ENCODE measurements at places on chromosomes 4 and X.

GRCh38 chr4:186881521-186882220 is 158.0 kb upstream of the FAT1 start:
- DNase-seq = no peak

DNA sequence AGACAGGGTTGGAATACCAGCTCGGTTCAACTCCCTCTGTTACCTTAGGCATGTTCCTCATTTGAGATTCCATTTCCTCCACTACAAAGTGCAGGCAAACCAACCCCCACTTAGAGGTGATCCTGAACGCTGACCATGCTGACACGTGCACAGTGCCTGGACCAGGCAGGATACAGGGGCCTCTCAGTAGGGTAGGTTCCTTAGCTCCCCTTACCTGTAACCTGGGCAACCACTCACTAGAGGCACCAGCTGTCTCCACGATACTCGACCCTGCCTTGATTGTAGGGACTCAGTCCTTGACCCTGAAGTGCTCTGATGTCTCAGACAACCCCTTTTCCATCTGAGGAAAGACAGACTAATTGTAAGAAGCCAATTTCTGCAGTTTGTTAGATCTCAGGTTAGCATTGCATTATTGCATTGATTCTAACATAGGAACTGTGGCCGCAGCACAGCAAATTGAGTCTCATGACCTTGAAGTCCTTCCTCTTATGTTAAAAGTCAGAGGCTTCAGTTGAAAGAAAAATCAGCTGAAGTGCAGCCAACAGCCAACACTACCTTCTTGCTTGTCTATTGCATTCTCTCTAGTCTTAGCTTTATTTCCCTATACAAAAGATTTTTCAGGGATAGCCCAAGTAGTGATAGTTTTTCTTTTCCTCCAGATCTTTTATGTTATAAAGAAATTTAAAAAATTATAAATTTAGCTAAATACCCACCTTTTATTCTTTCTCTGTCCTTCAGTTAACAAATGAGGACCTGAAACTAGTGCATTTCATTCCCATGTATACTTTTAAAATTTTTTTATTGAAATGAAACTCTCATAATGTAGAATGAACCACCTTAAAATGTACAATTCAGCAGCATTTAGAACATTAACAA is 11.2 kb upstream of the C1QTNF7 start:
- no peak for DNase-seq

DNA sequence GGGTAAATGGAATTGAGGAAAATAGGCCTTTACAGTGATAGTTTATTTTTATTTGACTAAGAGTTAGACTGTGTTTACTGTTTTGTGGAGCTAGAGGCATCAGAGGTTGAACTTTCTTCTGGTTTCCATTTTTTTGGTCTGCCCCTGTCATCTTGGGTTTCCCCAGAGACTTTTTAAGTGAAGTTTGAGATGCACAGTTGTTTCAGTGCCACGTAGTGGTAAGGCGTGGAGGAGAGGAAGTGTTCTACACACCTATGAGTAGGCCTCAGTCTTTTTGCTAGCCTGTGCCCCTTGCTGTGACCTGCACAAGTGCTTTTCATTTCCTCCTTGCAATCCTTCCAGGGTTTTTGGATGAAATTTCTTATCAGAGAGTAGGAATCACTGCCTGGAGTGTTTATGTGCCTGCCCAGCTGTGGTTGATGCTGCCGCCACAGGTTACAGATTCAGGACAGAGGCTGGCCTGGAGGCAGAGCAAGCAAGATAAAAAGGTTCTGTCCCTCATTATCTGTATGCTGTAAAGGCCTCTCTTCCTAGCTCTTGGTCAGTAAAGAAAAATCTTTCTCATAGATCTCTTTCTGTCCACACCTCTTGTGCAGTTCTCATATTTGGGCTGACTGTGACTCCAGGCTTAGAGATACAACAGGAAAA is 12.5 kb upstream of the HSFX4 start:
- no peak for DNase-seq

- no peak for DNase-seq
Measured at GRCh38 chr4:56243107-56243506, 144.2 kb downstream of the AASDH start.

DNA sequence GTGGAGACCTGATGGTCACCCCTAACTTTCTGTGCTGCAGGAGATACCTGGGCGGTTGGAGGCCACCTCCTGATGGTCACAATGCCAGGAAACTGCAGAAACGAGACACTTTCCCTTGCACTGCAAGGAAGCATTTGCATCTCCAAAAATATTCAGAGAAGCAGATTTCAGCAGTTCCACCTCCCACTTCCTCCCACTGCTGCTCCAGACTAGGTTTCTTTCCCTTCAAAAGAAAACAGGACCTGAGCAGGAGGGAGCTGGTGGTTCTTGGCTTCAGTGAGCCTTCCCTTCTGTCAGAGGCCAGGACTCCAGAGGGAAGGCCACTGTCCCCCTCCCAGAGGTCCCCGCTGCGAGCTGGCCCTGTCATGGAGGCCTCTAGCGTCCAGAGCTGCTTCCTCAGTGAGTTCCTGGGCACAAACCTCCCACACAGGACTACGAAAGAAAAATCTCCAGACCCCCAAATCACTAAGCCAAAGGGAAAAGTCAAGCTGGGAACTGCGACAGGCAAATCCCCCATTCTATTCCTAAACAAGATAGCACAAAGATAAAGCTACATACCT is 35.9 kb downstream of the GPM6B start:
- DNase-seq = no peak

DNA sequence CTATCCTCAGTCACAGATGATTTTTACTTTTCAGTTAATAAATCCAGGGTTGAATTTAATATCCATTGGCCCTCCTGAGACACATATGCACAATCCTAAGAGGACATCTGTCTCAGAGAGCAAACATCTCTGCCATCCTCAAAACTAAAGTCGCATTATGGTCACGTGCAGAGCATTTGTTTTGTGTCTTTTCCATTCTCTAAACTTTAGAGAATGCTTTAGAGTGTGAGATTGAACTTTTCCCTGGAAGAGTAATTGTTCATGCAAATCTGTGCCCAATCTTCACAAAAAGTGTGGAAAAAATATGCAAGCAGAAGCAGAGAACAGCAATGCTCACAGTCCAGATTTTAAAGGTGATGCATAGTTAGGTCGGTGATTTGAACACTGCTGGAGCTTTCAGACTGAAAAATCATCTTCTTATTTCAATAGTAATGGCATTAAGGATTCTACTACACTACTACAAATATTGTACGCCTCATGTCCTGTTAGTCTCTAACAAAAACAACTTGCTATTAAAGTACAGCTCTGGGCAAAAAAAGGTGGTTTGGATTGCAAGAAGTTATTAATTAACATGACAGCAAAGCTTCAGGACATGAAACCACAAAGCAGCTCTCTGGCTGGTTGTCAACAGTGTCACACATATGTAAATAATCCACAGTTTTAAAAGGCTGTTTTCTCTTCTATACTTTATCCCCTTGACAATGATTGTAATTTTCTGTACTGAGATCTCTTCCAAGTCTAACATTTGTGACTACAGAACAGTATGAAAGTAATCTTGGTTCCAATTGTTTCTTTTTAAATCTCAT is 19.9 kb downstream of the DCHS2 start:
- DNase-seq = no peak

DNA sequence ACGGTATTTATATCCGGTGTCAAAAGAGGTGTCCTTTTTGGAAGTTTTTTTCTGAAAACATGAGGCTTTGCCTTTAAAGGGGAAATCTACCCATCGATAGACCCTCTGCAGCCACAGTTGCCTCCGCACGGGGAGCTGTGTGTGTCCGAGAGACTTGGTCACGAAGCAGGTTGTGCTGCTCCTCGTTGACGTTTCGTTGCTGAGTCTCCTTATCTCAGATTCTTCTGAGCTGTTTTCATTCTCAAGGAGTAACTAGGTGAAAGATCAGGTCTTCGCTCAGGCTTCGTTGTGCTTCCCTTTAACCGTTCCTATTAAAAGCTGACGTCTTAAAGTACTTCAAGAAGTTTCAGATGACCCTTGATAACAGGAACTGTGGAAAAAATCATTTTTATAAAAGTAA is 23.8 kb downstream of the TRMT44 start:
- DNase-seq = no peak

GRCh38 chr4:158302076-158302866 is 92.0 kb downstream of the TMEM144 start:
- no peak for DNase-seq

GRCh38 chrX:114152130-114152529 is 431.8 kb upstream of the HTR2C start:
- no peak for DNase-seq

- no peak for DNase-seq
Measured at GRCh38 chr4:173508386-173509035, 21.5 kb downstream of the HAND2 start.

DNA sequence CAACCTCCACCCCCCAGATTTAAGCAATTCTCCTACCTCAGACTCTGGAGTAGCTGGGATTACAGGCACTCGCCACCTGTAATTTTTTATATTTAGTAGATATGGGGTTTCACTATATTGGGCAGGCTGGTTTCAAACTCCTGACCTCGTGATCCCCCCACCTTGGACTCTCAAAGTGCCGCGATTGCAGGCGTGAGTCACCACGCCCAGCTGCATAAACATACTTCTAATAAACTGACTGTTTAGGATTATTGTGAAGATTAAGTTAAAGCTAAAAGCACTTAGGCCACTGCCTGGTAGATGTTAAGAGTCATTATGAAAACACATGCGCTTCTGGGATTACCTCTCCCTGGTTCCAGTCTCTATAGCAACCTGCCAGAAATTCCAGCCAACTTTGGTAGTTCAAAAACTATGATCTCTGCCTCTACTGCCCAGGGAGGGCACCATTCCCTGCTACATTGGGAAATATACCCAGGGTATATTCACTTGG is 30.2 kb upstream of the GRIA3 start:
- no peak for DNase-seq

- no peak for DNase-seq
Measured at GRCh38 chrX:65643531-65644052, 23.9 kb upstream of the MSN start.

DNA sequence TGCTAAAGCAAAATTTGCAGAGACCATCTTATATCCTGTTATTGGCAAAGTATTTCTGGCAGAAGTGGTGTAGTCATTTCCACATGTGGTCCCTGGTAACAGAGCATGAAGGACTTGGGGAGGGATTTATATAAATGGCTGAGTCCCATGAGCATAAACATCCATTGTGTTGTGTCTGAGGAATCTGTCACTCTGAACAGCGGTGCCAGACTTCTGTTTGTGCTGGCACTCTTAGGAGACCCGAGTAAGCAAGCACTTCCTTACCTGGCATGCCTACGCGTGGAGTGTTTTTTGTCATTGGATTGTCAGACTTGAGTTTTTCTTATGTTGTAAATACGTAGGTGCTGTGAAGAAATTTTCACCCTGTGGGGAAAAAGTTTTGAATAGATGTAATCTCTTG is 285.9 kb downstream of the ARHGAP10 start:
- DNase-seq = no peak

GRCh38 chr4:46717950-46718349 is 191.1 kb downstream of the COX7B2 start:
- DNase-seq = no peak

DNA sequence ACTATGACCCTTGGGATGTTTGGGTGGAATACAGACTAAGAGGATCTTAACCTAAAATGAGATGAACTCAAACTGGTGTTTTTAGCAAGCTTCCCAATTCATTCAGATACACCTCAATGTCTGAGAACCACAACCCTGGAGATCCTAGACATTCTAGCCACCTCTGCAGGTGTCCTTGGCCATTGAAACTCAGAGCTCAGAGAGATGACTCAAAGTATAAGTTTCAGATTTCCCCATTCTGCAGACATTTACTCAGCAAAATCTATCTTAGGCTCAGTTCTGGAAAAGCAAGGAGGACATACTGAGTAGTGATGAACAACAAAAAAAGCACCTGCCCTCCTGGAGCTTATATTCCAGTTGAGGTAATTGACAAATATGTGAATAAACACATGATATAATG is 47.8 kb downstream of the COMMD8 start:
- no peak for DNase-seq

- no peak for DNase-seq
Measured at GRCh38 chr4:176309772-176310171, 10.0 kb upstream of the SPCS3 start.

DNA sequence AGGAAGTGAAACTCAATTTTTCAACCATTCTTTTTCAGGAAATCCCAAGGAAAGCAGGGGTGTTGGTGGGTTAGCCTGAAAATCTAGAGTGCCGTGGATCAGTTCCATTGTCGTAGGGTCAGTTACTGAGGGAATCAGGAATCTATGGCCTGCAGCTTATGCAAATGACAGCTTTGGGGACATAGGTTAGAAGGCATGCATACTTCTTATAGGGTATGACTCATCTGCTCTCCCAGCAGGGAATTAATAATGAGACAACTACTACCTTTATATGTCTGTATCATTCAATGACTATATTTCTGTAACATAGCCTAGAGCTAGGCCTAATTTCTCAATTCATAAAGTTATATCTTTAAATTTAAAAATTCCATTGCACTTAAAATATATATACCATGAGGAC is 36.6 kb downstream of the ZNF41 start:
- DNase-seq = no peak

GRCh38 chrX:50103866-50104566 is 96.8 kb downstream of the AKAP4 start:
- no peak for DNase-seq
